ENCODE measurements at places on chromosomes 11 and 22. TPM values are rescaled to one million over a fixed set of nuclear protein-coding genes. Genes with fewer than 3 reads are reported as not detected.

Gene IGF2
- polyA plus RNA-seq: 44.2 TPM

- no peak overlapping the region for H3K27ac ChIP-seq
- peak; percentile 67 for DNase-seq
- H3K4me3 ChIP-seq: no peak overlapping the region
- peaks cover 15% of the 10 kb centered on the region for H3K4me1 ChIP-seq
- H3K36me3 ChIP-seq: no peaks in the 10 kb centered on the region
Observed at GRCh38 chr22:32545801-32546200, 71.2 kb downstream of the FBXO7 start.

DNA sequence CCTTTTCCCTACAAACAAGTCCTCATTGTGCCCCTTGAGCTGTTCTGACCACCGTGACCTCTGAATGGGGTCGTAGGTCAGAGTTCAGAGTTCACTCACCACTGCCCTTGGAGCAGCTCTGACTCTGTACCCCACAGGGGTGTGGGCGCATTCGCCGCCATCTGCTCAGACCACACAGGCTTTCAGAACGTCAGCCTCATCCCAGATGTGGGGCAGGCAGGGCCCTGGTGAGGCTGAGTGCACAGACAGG is 14.8 kb upstream of the MUC5B start:
- H3K4me1 ChIP-seq: no peaks in the 10 kb centered on the region
- no peak for DNase-seq
- H3K4me3 ChIP-seq: no peak overlapping the region

- no peaks in the 10 kb centered on the region for H3K27me3 ChIP-seq
- no peak overlapping the region for H3K27ac ChIP-seq
- H3K4me1 ChIP-seq: peaks cover 5% of the 10 kb centered on the region
- no peak for DNase-seq
- H3K36me3 ChIP-seq: no peaks in the 10 kb centered on the region
Observed at GRCh38 chr11:12150831-12151382, 40.5 kb downstream of the MICAL2 start.

DNA sequence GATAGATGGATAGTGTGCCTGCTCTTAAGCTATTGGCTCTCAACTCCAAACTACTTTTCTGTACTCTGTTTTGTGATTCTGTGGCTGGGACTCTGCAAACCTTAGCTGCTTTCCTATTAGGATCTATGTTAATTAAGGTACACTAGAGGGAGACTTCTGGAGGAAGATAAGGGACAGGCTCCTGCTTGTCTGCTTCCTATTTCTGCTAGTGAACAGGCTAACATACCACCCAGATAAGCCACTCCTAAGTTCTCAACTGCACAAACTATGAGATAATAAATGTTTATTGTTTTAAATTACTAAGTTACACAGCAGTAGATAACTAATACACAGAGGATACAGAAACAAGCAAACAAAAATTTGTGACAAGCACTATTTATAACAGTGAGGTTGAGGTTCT is 10.2 kb upstream of the NXPE2 start:
- no peak overlapping the region for H3K27ac ChIP-seq
- no peaks in the 10 kb centered on the region for H3K4me1 ChIP-seq
- H3K4me3 ChIP-seq: no peak overlapping the region
- no peaks in the 10 kb centered on the region for H3K27me3 ChIP-seq
- DNase-seq: no peak
- H3K36me3 ChIP-seq: no peaks in the 10 kb centered on the region

Gene OTOG
- polyA plus RNA-seq: not detected

DNA sequence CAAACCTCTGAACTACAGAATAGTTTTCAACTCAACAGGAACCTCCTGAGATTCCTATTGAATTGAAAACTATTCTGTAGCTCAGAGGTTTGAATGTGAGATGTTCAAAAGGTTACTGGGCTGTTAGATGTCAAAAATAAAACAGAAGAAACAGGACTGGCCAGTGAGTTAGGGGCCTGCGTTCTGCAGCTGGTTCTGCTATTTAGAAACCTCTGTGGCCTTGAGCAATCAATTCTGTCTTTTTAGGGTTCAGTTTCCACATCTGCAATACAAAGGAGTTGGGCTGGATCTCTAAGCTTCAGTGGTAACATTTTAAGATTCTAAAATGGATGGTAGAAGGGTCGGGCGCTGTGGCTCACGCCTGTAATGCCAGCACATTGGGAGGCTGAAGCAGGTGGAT is 55.8 kb downstream of the CLMP start:
- DNase-seq: no peak
- peaks cover 6% of the 10 kb centered on the region for H3K4me1 ChIP-seq

GRCh38 chr22:44668190-44668885 is 33.7 kb upstream of the PRR5 start:
- H3K27me3 ChIP-seq: no peaks in the 10 kb centered on the region
- no peaks in the 10 kb centered on the region for H3K36me3 ChIP-seq
- DNase-seq: peak; percentile 64
- H3K4me3 ChIP-seq: peak overlapping the region; percentile 38
- peak overlapping the region; percentile 74 for H3K27ac ChIP-seq
- peaks cover 11% of the 10 kb centered on the region for H3K4me1 ChIP-seq

DNA sequence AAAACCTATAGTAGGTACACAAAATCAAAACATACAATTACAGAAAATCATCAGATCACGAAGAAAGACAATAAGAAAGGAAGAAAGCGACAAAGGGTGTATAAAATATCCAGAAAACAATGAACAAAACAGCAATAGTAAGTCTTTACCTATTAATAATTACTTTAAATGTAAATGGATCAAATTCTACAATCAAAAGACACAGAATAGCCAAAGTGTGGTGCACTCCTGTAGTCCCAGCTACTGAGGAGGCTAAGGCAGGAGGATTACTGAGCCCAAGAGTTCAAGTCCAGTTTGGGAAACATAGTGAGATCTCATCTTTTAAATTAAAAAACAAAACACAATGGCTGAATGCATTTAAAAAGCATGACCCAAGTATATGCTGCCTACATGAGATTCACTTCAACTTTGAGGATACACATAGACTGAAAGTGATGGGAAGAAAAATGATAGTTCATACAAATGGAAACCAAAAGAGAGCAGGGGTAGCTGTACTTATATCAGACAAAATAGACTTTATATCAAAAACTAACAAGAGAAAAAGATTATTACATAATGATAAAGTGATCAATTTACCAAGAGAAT is 40.6 kb downstream of the ASCL2 start:
- H3K27me3 ChIP-seq: no peaks in the 10 kb centered on the region
- H3K4me3 ChIP-seq: no peak overlapping the region
- H3K27ac ChIP-seq: no peak overlapping the region
- no peaks in the 10 kb centered on the region for H3K36me3 ChIP-seq
- H3K4me1 ChIP-seq: no peaks in the 10 kb centered on the region

DNA sequence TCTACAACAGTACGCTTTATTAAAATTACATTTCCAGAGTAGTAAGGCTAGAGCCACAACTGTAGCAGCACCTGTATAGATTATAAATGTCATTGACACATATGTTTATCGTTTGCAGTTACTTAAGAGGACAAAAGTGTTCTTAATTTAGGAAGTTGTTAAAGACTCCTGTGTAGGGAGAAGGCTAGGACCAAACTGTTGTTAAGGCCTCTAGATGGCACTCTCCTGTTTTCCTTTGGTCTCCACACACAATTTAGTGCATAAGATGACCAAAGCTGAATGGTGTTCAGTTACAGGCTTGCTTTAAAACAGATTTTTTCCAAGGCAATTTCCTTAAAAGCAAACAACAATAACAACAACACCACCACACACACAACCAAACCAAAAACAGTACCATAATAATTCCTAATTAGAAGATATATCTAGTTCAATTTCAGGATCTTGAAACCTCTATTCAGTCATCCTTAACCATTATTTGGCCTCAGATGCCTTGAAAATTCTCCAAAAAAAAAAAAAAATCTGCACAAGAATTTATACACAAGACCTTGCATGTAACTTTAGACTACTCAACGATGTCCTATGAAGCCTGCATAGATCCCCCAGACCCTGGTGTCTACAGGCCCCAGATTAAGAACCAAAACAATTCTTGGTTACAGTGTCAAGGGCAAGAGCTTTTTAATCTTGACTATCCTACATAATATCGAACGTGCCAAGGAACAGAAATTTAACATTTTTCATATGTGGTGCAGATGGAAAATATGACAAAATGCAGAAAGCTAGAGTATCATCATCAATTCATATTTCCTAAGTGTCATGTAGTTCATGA is 42.6 kb upstream of the APOA1 start:
- H3K27me3 ChIP-seq: no peaks in the 10 kb centered on the region
- no peaks in the 10 kb centered on the region for H3K4me1 ChIP-seq
- no peaks in the 10 kb centered on the region for H3K36me3 ChIP-seq
- H3K4me3 ChIP-seq: no peak overlapping the region
- no peak overlapping the region for H3K27ac ChIP-seq

Data from ovary (tissue), 10 donors.